ENCODE measurements at places on chromosomes 12 and 14.

GRCh38 chr14:76729258-76729657 lies 32.0 kb upstream of the VASH1 start:
- DNase-seq, result no peak

- no peak for DNase-seq
Observed at GRCh38 chr12:26113181-26113654, 11.6 kb downstream of the BHLHE41 start.

DNA sequence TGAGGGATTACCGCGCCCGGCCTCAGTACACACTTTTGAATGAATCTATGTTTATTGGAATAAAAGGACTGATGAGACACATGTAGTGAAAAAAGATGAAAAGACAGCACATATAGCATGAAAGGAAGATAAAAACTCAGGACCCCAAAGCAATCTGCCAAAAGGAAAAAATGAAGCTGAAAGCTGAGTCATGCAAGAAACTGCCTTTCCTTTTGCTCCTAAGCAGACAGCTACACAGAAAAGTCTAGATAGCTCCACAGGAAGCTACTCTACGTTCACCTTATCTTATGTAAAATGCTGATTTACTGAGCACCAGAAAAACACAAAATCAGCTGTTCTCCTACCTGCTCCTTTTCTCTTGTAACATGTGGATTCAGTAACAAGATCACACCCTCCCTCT lies 128.4 kb downstream of the NTF3 start:
- DNase-seq, result no peak

DNA sequence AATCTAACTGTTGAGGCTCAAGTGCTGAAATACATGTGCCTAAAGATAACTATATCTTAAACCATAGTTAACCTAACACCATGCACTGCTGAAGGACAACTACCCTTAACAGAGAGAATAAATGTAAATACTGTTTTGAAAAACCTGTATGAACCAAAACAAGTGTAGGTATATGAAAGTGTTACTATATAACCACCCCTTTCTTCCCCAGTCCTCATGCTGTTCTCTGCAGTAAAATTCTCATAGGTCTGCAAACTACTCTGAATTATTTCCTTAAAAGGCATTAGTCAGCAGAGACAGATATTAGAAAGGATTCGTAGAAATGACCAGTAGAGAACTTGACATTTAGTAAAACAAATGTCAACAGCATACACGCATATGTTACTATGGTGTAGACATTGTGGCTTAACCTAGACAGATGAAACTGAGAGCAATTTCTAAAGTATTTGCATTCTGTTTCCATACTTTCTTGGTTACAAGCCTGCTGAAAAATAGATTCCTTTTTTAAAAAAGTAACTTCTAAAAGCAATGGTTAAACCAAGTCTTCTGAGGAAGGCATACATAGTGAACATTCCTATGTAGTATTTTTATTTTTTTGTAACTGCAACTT lies 13.9 kb downstream of the CSRP2 start:
- no peak for DNase-seq

- no peak for DNase-seq
Observed at GRCh38 chr14:73935666-73936065, 14.2 kb downstream of the FAM161B start.

GRCh38 chr12:68223067-68223747 lies 2.4 kb downstream of the IL26 start:
- peak; percentile 86 for DNase-seq

DNA sequence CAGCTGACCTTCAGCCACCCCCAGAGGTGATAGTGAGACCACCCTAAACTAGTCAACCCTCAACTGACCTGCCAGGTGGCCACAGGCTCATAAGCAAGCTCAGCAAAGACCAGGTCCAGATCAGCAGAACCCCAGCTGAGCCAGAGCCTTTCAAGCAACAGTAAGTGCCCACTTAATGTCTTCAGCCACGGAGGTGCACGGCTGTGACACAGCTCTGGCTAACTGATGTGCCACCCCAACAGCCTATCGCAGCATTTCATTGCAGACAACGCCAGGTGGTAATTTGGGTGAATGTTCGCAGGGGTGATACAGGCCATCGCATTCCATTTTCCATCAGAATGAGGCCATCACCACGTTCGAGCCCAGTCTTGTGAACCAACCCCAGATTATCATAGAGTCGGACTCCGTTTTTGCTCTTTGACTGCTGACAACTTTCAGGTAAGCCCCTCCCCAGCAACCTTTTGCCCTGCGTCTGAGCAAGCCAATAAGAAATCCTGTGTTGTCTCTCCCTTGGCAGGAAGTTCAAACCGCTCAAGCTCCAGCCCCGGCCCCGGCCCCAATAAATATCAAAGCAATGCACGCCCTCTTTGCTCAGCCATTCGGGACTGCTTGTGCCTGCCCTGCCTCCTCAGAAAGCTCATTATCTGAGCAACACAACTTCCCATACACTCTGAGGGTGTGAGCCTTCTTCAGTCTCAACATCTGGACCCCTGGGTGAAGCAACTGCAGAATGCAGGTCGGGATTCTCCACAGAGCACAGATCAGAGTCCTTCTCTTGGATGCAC lies 44.4 kb downstream of the JAG2 start:
- DNase-seq, result no peak

GRCh38 chr12:128079446-128079845 lies 187.5 kb upstream of the TMEM132C start:
- no peak for DNase-seq
